ENCODE measurements at places on chromosomes 4 and X. TPM values are rescaled to one million over a fixed set of nuclear protein-coding genes. Genes with fewer than 3 reads are reported as not detected.

HELT gene
- total RNA-seq = not detected

ATOH1 gene
- not detected for total RNA-seq

NUP54 gene
- total RNA-seq = 65.3 TPM

IDH3G gene
- total RNA-seq = 32.9 TPM

MAGEA8 gene
- total RNA-seq = not detected

ART3 gene
- total RNA-seq = not detected

CNGA2 gene
- not detected for total RNA-seq

Measured in thoracic aorta endothelial cell (primary cell).